ENCODE measurements at places on chromosomes 12 and 14. TPM values are rescaled to one million over a fixed set of nuclear protein-coding genes. Genes with fewer than 3 reads are reported as not detected.

The RAN gene
- 599 TPM for total RNA-seq

The SMCO2 gene
- total RNA-seq = 0.32 TPM

The DHRS2 gene
- total RNA-seq = 0.13 TPM

The EML1 gene
- total RNA-seq = 36.6 TPM

The CPNE8 gene
- total RNA-seq = 22.3 TPM

The GNG2 gene
- 1.5 TPM for total RNA-seq

The TRIM9 gene
- total RNA-seq = not detected

The KRT75 gene
- not detected for total RNA-seq

The OR6C6 gene
- total RNA-seq = not detected

The OR6C65 gene
- not detected for total RNA-seq

The ADAM20 gene
- 0.16 TPM for total RNA-seq

The GALNT8 gene
- 0.13 TPM for total RNA-seq

The SYNDIG1L gene
- total RNA-seq = not detected

The BLTP3B gene
- total RNA-seq = 10.4 TPM

The KRT1 gene
- not detected for total RNA-seq

The BTBD6 gene
- total RNA-seq = 56.8 TPM

The CLBA1 gene
- 3.3 TPM for total RNA-seq

The KRT6B gene
- total RNA-seq = 0.13 TPM

The STAB2 gene
- total RNA-seq = not detected

The LUM gene
- total RNA-seq = 0.57 TPM

The COX8C gene
- not detected for total RNA-seq

The FANCM gene
- total RNA-seq = 6.3 TPM

The FAM234B gene
- total RNA-seq = 5.5 TPM

The KCNC2 gene
- total RNA-seq = 0.32 TPM

The PTPRB gene
- 78.5 TPM for total RNA-seq

The SCN8A gene
- 0.76 TPM for total RNA-seq

The KRT74 gene
- total RNA-seq = not detected

The ATG101 gene
- 82.4 TPM for total RNA-seq

The PLCZ1 gene
- total RNA-seq = not detected

The SCAF11 gene
- 70.6 TPM for total RNA-seq

The NIN gene
- total RNA-seq = 46.9 TPM

The RPL10L gene
- not detected for total RNA-seq

The MORN3 gene
- 0.49 TPM for total RNA-seq

The UNC79 gene
- 0.06 TPM for total RNA-seq

The SERPINA10 gene
- total RNA-seq = not detected

The PLEKHG3 gene
- 0.16 TPM for total RNA-seq

The FAM181A gene
- total RNA-seq = not detected

The SLCO1B1 gene
- not detected for total RNA-seq

The GCH1 gene
- 6.0 TPM for total RNA-seq

The SLC7A7 gene
- total RNA-seq = 6.9 TPM

The OGFOD2 gene
- 7.9 TPM for total RNA-seq

The SELPLG gene
- total RNA-seq = 0.16 TPM

The GSG1 gene
- total RNA-seq = not detected

The PLBD1 gene
- total RNA-seq = 1.3 TPM

The TRPV4 gene
- total RNA-seq = 1.9 TPM

The NFATC4 gene
- 7.4 TPM for total RNA-seq

The CLEC4C gene
- total RNA-seq = not detected

The RILPL1 gene
- 14.9 TPM for total RNA-seq

The HRK gene
- total RNA-seq = not detected

The KCNH3 gene
- total RNA-seq = not detected

The DCN gene
- total RNA-seq = 0.97 TPM

The TCTN2 gene
- total RNA-seq = 10.4 TPM

The DLK1 gene
- not detected for total RNA-seq

The BCL2L14 gene
- total RNA-seq = not detected

The FAR2 gene
- total RNA-seq = 65.9 TPM

Data from bladder microvascular endothelial cell (primary cell).